Fibroblast of upper back skin (primary cell): ENCODE measurements at places on chromosomes 5 and 9.

GRCh38 chr9:14561929-14562405 lies 131.3 kb downstream of the ZDHHC21 start:
- no peak for DNase-seq

DNA sequence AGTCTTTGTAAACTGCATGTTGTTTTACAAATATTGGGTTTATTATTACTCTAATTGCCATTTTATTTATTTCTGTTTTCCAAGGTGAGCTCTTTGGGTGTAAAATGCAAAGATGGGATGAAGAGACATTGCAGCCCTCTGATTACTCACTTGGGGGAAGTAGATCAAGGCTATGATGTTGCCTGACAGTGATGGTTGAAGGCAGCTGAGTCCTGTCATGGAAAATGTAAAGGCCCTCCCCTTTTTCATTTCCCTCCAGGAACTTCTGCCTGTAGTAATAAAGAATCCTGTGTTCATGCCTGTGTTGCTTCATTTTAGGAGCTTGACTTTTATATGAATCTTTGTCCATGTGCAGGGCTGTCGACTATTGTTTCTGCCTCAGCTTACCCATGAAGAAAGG lies 605.4 kb upstream of the CLINT1 start:
- DNase-seq: peak; percentile 32

DNA sequence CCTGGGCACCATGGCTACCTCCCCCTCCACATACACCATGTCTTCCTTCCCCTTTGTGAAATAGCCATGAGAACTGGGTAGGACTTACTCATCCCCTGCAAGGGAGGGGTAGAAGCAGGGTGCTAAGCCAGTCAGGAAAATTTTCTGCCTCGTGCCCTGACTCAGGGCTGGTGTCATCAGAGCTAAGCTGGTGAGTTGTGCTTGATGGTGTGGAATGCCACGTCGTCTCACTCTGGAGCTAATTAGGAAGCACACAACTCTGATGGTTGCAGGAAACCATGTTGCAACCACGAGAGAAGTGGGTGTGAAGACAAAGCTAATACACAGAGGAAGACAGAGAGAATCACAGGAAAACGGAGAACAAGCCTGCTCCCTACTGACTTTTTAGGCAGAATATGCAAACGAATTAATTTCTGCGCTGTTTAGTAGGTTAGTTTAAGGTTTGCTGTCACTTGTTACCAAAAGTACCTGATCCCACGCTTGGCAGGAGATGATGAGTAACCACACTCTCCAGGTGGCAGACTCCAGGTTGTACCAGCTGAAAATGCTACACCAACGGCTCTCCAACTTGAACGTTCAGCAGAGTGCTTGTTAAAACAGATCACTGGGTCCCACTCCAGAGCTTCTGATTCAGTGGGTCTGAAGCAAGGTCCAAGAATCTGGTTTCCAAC lies 54.5 kb downstream of the STK10 start:
- peak; percentile 92 for DNase-seq

DNA sequence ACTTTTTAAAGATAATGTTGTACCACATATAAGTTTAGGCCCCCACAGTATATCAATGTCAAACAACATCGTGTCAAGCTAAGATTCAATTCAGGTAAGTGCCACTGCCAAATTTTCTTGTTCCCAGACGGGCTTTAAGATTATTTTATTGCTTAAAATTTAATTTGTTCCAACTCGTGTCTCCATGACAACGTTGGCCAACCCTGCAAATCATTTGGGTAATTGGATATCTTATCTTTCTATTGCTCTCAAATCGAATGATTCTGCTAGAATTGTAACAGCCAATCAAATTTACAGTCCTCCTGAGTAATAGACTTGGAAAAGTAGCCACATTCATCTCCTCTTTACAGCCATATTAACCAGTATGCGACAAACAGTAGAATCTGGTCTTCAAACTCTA lies 19.5 kb downstream of the TLE1 start:
- no peak for DNase-seq

DNA sequence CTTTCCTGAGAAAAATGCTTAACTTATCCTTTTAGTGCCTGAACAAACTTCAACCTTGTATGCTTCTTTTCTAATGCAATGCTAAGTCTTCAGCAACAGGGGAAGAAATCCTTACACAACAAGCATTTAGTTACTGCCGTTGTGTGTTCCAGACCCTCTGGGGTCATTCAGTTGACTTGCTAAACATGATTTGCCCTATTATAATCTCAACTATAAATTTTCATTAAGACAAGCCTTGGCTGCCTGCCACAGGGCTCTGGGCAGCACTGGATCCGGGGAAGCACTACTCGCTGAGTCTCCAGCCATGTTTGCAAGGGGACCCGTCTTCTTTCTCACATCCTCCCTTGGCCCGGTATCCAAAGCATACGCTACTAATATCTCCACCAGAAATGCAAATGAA lies 58.1 kb downstream of the PTCH1 start:
- DNase-seq: no peak

DNA sequence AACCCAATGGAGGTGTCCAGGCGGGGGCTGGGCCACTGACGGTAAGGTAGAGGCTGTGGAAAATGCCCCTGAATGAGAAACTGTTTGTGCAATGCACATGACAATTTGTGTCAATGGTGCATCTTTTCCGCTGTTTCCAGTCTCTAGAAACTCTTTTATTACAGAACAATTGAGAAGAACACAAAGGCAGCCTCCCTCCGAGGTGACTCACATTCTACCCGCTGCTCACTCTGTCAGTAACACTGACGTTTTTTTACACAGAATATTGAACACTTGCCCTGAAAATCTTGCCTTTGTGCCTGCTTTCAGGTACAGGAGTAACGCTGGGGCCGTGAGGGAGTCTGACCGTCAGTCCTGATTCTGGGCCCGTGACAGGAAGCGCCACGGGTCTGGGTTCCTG lies 11.7 kb upstream of the TENT4A start:
- no peak for DNase-seq

DNA sequence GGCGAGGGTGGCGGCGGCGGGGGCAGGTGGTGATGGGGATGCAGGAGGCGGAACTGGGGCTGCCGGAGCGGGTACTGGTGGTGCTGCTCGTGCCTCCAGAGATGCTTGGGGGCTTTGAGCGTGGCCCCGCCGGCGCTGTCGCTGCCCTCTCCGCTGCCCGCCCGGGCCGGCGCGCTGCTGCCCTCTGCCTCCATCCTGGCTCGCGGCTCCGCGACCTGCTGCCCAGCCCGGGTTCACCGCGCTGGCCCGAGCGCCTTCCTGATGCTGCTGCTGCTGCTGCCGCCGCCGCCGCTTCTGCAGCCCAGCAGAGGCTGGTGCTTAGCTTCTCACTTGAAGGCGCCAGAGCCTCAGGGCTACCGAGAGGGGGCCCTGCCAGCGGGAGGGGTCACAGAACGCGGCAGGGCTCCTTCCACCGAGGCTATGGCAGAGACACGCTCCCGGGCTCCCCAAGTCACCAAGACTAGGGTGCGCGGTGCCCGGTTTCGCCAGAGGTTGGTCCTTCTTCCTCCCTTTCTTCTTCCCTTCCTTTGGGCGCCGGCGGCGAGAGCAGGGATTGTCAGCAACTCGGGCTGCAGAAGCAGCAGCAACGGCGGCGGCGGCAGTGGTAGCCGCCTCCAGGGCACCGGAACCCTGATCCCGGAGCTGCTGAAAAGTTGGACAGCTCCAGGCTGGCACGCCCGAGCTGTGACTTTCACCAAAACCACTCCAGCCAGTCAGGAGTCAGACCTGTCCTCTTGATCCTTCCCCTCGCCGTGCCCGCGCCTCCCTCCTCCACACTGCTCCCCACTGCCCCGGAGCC lies at the start of gene PDE4D:
Gene PDE4D, minus strand, starts transcription at position 298 of the 799 bp plus-strand sequence.
- DNase-seq: peak; percentile 65

DNA sequence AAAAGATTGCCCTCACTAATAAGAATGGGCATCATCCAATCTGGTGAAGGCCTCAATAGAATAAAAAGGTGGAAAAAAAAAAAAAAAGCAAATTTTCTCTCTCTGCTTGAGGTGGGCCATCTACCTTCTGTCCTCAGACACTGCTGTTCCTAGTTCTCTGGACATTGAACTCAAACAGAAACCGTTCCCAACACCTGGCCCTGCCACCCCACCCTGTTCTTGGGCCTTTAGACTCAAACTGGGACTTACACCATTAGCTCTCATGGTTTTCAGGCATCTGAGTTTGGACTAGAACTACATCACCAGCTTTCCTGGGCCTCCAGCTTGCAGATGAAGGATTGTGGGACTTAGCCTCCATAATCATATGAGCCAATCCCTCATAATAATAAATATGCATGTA lies 71.0 kb downstream of the SSBP2 start:
- no peak for DNase-seq

GRCh38 chr5:23367874-23368273 lies 139.5 kb upstream of the PRDM9 start:
- DNase-seq: no peak

GRCh38 chr5:107893642-107894041 lies 222.9 kb upstream of the EFNA5 start:
- DNase-seq: peak; percentile 57

- peak; percentile 49 for DNase-seq
These were observed 55.6 kb downstream of the ANGPTL2 start for GRCh38 chr9:127066851-127067136.

GRCh38 chr9:106916466-106917235 lies 53.7 kb downstream of the ZNF462 start:
- DNase-seq: peak; percentile 91

GRCh38 chr9:77839459-77840140 lies 191.5 kb upstream of the GNA14 start:
- peak; percentile 75 for DNase-seq

- DNase-seq: peak; percentile 72
These were observed 63.9 kb downstream of the CDC14B start for GRCh38 chr9:96555567-96556386.

GRCh38 chr9:115794921-115795475 lies 358.6 kb upstream of the PAPPA start:
- peak; percentile 39 for DNase-seq

GRCh38 chr5:93674138-93674537 lies 67.3 kb downstream of the POU5F2 start:
- DNase-seq: no peak

- DNase-seq: no peak
These were observed 33.4 kb upstream of the TRIO start for GRCh38 chr5:14109771-14110170.

DNA sequence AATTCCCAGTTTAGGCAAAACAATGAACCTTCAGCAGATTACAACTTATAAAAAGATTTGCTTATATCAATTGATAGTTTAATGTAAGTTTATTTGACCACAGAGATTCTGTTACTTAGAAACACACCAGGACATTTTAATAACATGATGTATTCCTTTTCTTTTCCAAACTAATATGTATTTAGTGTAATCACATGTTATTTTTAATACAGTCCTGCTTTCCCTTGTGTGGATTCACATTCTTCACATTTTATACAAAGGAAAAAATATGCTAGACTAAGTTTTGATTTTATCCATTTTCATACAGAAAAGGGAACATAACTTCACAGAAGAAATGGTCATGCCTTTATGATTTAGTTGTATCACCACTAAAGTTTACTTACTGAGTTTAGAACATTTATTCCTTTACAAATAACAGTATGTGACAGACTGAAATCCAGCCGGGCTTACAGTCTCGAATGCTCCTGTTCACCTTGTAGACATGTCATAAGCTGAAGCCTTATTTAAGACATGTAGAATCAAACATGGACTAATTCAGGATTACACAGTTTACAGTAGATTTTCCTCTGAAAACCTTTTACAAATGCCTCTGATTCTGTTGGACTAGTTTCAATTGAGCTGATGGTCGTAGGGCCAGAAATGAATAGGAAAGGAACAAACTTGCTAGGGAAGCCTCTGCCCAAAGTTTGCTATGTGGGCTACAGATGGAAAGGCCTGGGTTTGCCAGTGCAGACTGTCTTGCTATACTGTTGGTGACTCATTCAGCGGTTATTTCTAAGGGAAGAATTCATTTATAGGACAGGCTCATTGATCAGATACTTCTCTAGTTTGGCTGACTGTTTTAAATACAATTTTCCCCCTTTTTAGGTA lies 6.6 kb upstream of the ASPN start:
- DNase-seq: peak; percentile 77

DNA sequence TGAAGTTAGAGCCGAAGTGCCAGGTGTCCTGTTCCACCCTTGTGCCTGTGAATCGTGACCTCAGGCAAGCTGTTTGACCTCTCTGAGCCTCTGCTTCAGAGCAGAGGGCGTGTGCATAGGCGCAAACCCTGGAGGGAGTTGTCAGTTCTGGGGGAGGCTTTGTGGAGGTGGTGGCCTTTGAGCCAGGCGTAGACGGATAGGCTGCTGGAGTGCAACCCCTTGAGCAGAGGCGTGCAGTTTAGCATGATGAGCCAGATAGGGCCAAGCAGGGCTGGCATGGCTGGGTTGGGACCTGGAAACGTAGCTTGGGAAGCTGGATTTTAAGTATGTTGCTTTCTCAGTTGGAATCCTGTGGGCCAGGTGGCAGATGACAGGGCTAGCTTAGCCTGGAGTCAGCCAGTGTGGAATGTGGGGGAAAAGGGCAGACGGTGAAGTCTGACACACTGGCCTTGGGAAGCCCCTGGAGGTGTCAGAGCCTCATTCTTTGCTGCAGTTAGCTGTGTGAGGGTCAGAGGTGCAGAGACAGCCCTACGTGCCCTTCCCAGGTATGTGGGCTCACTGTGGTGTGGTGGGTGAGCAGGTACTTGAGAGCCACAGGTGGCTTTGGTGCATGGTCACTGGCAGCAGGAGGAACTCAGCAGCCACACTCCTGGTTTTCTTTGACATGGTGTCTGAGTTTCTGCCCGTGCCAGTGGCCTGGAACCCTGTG lies 93.4 kb downstream of the DAB2IP start:
- peak; percentile 47 for DNase-seq

GRCh38 chr9:132985489-132985888 lies 7.0 kb downstream of the GFI1B start:
- DNase-seq: no peak

GRCh38 chr5:137791799-137792198 lies 37.6 kb upstream of the HNRNPA0 start:
- DNase-seq: no peak

DNA sequence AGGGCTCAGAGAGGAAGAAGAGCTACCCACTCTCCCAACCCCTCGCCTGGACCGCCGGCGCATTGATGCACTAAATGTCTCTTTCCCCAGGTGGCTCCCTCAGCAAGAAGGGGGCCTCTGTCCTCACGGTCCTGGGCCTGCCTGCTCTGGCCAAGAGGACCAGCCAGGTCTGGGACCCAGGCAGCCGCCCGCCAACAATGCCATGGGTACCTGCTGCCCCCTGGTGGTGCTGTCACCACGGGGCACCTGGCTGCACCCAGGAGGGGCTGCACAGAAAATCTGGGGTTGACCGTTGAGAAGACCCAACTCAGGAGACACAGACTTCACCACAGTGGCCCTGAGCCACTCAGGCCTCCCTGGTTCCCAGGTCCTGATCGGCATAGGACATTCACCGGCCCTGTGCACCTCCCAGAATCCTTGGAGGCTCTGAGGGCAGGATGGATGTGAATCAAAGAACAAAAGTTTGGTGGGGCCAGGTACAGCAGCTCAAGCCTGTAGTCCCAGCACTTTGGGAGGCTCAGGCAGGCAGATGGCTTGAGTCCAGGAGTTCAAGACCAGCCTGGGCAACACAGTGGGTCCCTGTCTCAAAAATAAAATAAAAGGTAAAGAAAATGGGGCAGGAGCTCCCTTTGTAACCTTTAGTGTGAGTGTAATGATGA lies 2.4 kb upstream of the VAV2 start:
- peak; percentile 58 for DNase-seq

DNA sequence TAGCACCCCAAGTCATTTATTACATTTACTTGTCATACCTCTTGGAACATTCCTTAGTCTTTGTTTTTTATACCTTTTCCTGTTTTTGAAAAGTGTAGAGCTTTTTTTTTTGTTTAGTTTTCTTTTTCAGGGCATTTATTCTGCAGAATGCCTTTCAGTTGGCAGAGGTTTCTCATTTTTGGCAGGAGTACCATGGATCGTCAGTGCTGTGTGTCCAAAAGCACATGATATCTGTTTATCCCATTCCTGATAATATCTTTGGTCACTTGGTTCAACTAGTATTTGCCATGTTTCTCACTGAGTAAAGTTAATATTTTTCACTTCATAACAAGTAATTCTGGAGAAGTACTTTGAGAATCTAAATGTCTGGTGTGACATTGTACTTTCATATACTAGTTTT lies 10.7 kb downstream of the OGN start:
- DNase-seq: no peak
